ENCODE measurements at places on chromosomes 3 and 15.

GRCh38 chr3:123098426-123099330 lies 31.9 kb downstream of the PDIA5 start:
- no peak for DNase-seq
- no peak overlapping the region for H3K27ac ChIP-seq
- H3K36me3 ChIP-seq = peaks cover 1% of the 10 kb centered on the region
- H3K4me3 ChIP-seq = no peak overlapping the region

DNA sequence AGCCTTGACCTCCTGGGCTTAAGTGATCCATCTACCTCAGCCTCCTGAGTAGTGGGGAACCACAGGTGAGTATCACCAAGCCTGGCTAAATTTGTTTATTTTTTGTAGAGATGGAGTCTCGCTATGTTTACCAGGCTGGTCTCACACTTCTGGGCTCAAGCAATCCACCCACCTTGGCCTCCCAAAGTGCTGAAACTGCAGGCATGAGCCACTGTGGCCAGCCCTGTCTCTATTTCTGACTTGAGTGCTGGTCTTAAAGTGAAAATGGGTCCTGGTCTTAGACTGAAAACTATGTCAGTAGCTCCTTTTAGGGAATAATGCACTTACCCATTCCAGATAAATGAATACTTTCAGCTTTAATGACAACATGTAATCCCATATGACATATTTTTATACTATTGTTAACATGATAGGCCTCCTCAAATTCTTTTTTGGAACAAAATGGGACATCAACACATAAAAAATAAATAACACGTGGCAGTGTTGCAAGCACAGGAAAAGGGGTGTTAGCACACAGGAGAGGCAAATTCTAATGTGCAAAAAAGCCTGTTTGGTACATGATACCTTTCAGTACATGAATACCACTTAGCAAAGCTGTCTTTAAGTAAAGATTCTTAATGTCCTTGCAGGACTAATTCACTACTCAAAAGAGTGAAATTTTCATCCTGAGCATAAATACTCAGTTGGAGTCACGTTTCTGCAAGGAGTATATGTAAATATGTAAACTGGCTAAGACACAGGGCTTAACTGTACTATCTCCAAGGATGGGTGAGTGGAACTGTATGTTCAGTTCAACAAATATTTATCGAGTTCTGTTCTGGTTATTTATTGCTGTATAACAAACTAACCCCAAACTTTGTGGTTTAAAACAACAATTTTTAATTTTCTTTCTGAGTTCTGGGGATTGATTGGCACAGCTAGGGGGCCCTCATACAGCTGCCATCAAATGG lies 194.7 kb downstream of the NR1D2 start:
- H3K4me1 ChIP-seq = peaks cover 3% of the 10 kb centered on the region
- H3K4me3 ChIP-seq = no peak overlapping the region
- no peak for DNase-seq
- H3K27ac ChIP-seq = no peak overlapping the region
- H3K36me3 ChIP-seq = no peaks in the 10 kb centered on the region

DNA sequence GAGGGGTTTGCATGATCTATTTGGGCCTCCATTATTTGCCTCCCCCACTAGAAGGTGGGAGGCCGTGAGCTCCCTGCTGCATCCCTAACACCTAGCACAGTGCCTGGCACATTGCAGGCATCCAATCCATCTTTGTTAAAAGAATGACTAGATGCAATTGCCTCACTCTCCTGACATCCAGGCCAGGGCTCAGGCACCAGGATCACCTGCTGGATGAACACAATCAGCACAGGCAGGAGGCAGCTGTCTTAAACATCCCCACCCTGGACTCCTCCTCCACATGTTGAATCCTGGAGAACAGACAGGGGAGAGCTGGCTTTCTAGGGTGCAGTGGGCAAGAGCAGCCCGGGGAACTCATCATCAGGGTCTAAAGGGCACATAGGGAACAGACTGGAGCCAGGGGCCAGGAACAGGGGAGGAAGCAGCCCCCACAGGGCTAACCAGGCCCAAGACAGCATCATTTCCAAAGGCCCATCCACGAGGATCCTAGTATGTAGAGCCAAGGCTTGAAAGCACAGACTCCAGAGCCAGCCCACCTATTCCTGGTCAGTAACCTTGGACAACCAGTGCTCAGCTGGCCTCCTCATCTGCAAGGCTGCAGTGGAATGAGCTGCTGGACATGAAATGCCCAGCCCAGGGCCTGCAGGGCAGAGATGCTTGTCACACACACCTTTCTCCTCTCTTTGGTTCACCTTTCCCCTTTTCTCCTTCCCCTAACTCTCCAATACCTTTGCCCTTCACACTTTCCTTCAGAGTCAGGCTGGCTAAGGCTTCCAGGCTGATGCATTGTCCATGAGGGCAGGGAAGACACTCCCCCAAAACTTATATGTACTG lies 254.4 kb upstream of the TLE3 start:
- H3K27me3 ChIP-seq = no peaks in the 10 kb centered on the region
- H3K36me3 ChIP-seq = no peaks in the 10 kb centered on the region
- H3K27ac ChIP-seq = no peak overlapping the region

DNA sequence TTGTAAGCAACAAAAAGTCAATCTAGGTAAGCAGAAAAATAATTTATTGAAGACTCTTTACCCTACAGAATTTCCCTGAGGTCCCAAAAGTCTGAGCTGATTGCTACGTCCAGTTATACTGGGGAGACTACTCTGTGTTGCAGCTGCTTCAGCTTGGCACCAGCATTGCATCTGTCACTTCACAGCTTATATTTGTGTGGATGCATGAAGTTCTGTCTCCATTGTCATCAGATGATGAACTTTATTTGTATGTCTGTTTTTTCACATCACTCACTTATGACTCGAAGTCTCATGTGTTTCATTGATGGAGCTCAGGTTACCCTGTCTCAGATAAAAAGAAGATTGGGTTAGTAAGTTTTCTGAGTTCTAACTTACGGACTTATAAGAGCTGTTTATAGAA lies 75.3 kb upstream of the LRRFIP2 start:
- DNase-seq = no peak
- H3K4me1 ChIP-seq = peaks cover 48% of the 10 kb centered on the region
- no peak overlapping the region for H3K4me3 ChIP-seq
- peaks cover 10% of the 10 kb centered on the region for H3K36me3 ChIP-seq
- no peaks in the 10 kb centered on the region for H3K27me3 ChIP-seq

DNA sequence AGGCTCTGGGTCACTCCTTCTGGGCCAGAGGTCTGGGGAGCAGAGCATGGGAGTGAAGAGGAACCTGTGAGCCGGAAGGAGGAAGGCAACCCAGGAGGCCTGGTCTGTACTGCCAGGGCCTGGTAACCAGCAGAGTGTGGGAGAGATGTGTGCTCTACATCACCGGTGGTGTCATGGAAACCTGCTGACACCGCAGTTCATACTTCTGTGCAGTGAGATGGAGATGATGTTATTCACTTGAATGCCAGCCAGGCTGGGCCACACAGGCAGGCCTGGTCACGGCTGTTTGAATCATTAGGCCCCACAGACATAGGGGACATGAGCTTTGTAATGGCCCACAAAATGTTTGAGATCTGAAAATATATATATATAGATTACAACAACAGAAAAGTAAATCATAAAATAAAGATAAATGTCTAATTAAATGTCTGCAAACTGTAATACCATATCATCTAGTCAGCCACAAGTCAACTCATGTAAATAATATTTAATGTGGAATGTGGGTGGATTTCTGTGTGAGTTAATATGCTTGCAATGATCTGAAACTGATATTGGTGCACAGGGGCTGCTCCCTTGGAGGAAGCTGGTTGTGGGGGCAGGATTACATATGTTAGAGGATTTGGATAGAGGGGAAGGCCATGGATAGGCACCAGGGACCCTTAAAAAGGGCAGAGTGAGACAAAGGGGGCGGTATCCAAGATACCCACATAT lies 108.5 kb upstream of the PFN2 start:
- H3K27me3 ChIP-seq = no peaks in the 10 kb centered on the region
- no peak overlapping the region for H3K4me3 ChIP-seq
- H3K36me3 ChIP-seq = no peaks in the 10 kb centered on the region
- DNase-seq = no peak

DNA sequence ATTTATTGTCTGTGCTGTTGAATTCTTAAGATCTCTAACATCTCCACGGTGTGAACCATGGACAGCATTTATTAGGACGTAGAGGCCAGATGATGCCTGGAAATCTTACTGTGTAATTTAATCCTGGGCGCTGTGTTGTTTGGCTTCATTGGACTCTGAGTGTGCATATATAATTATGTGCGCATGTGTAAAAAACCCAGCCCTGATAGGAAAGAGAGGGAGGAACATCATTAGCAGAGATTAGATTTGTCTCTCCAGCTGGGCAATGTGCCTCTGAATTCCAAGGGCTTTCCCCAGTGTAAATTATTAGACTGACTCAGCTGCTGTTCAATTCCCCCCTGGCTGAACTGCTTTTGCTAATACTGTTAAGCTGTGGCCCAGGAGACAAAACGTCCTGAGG lies 39.6 kb downstream of the MAP3K13 start:
- no peak for DNase-seq
- no peak overlapping the region for H3K4me3 ChIP-seq
- no peaks in the 10 kb centered on the region for H3K27me3 ChIP-seq
- no peak overlapping the region for H3K27ac ChIP-seq

GRCh38 chr3:195394024-195394423 lies 48.8 kb downstream of the ACAP2 start:
- no peak for DNase-seq
- no peaks in the 10 kb centered on the region for H3K36me3 ChIP-seq
- H3K4me1 ChIP-seq = peaks cover 2% of the 10 kb centered on the region
- H3K27ac ChIP-seq = no peak overlapping the region
- H3K4me3 ChIP-seq = no peak overlapping the region

DNA sequence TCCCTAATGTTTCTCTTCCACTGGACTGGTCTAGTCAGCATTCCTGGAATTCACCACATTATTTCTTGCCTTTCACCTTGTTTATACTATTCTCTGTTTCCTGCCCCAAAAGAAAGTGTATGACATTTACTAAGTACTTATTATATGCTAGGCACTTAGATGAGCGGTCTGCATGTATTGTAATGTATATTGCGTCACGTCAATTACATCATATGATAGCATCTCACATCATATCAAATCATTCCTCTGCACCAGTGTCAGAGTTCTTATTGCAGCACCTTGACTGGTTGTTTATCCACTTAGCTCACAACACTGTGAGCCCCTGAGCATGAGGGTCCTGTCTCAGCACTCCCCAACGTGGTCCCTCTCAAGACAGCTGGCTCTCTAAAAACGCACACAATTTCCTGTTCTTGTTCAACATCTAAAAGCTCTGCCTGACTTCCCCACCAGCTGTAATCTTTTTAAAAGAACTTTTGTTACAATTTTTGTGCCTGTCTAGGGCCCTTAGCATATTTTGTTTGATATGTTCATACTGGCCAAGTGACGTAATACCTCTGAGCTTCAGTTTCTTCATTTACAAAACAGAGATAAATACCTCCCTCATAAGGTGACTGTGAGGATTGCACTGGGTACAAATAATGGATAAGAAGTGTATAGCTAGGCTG lies 58.8 kb downstream of the ARHGAP31 start:
- H3K4me1 ChIP-seq = peaks cover 5% of the 10 kb centered on the region
- no peaks in the 10 kb centered on the region for H3K36me3 ChIP-seq
- no peak for DNase-seq
- no peak overlapping the region for H3K27ac ChIP-seq
- peaks cover 3% of the 10 kb centered on the region for H3K27me3 ChIP-seq

GRCh38 chr3:149917124-149917667 lies 53.5 kb downstream of the PFN2 start:
- DNase-seq = no peak
- H3K36me3 ChIP-seq = no peaks in the 10 kb centered on the region
- H3K27ac ChIP-seq = no peak overlapping the region
- no peaks in the 10 kb centered on the region for H3K4me1 ChIP-seq
- no peak overlapping the region for H3K4me3 ChIP-seq

GRCh38 chr15:88998980-88999713 lies 86.0 kb upstream of the MFGE8 start:
- no peak overlapping the region for H3K4me3 ChIP-seq
- no peaks in the 10 kb centered on the region for H3K36me3 ChIP-seq

DNA sequence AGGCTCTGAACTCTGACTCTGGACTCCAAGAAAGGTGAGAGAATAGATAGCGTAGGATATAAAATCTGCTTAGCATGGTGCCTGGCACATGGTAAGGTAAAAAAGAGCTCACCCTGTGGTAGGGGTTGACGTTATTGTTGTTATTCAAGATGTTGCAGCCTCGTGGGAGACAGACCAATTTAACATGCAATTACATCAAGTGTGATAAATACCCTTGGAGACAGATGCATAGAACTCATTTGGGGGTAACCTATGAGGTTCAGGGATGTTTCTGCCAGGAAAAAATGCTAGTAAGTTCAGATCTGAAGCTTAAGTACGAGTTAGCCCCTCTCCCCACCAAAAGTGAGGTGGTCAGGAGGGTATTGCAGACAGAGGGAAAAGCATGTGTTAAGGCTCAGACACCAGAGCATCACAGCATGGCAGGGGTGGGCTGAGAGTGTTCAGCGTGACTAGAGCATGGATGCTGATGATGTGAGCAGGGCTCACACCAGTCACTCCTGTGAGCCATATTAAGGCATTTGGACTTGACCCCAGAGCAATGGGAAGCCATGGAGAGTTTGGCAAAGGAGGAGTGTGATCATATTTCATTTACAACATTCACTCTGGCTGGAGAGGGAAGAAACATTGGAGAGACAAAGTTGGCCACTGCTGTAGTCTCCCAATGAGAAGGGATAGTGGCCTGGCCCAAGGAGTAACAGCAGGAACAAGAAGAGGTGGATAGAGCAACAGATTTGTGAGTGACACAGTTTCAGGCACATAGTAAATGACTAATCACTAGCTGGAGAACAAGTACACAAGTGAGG lies 181.0 kb downstream of the UACA start:
- H3K27me3 ChIP-seq = no peaks in the 10 kb centered on the region
- no peak overlapping the region for H3K27ac ChIP-seq
- H3K4me3 ChIP-seq = no peak overlapping the region

GRCh38 chr15:51089699-51090453 lies 4.8 kb downstream of the TNFAIP8L3 start:
- H3K4me3 ChIP-seq = no peak overlapping the region
- no peaks in the 10 kb centered on the region for H3K36me3 ChIP-seq
- DNase-seq = no peak
- peaks cover 7% of the 10 kb centered on the region for H3K4me1 ChIP-seq

- no peak for DNase-seq
- no peak overlapping the region for H3K27ac ChIP-seq
- H3K27me3 ChIP-seq = no peaks in the 10 kb centered on the region
These were observed 75.5 kb upstream of the IQSEC1 start for GRCh38 chr3:13148561-13149329.

DNA sequence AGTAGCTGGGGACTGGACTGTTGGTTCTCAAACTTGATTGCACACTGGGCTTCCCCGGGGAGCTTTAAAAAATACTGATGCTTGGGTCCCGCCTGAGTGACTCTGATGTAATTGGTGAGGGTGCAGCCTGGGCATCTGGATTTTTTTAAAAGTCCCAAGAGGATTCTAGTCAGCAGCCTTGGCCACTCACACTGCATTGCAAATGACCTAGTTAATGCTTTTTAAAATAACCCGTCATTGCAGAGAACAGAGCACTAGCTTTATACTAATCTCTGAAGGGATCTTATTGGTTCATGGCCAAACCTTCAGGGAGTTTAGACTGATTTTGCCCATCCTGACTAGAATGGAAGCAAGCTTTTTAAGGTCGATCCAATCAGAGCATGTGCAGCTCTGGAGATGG lies 310.6 kb upstream of the PROK2 start:
- no peak overlapping the region for H3K27ac ChIP-seq
- DNase-seq = no peak
- H3K27me3 ChIP-seq = no peaks in the 10 kb centered on the region
- peaks cover 5% of the 10 kb centered on the region for H3K4me1 ChIP-seq
- H3K4me3 ChIP-seq = no peak overlapping the region
- no peaks in the 10 kb centered on the region for H3K36me3 ChIP-seq
